ENCODE measurements at places on chromosomes 3 and 15. TPM values are rescaled to one million over a fixed set of nuclear protein-coding genes. Genes with fewer than 3 reads are reported as not detected.

The CADM2 gene
- 0.35 TPM for polyA plus RNA-seq

The FETUB gene
- polyA plus RNA-seq, result 28.6 TPM

The KY gene
- polyA plus RNA-seq, result not detected

The NEIL1 gene
- polyA plus RNA-seq, result 11.2 TPM

Measured in liver (tissue), 10 donors.